ENCODE measurements at places on chromosomes 12 and 14. TPM values are rescaled to one million over a fixed set of nuclear protein-coding genes. Genes with fewer than 3 reads are reported as not detected.

The TCL1B gene
- 0.38 TPM for polyA plus RNA-seq

The TAS2R50 gene
- polyA plus RNA-seq, result not detected

DNA sequence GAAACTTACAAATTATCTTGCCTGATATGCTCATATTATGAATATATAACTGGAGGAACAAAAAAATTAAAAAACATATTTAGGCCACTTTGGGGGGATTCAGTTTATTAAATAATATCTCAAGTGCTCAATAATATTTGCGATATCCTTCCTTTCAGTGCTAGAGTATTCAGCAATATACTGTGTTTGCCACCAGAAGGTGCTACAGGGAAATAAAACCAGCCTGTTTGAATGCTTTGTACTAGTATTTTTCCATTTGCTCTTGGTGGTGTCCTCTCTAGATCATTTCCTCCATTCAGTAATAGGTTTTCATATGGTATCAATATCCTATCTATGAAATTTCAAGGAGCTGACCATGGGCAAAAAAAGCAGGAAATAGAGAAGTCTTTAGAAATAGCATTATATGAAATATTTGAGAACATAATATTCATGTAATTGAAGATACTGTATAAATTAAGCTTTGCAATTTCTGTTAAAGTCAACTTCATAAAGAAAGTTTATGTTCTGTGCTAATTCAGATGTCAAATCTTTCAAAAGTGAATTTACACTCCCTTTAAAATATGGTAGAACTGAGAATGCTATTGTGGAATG, 106.2 kb upstream of the NAV3 start:
- DNase-seq, result no peak

DNA sequence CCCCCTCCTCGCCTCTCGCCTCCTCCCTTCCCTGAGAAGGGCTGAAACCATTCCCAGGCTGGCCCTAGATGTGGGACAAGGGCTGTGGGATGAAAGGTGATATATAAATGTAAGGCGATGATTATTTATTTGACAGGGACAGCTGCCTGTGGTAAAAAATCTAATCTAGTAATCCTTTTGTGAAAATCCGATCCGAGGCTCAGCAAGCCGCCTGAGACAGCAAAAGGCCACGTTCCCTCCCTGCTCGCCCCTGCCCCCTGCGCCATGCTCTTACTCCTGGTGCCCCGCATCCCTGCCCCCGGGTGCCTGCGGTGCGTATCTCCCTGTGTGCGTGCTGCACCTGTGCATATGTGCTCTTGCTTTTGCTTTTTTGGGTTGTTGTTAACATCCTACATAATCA, 65.2 kb downstream of the TSPAN9 start:
- DNase-seq, result no peak

The TSPAN8 gene
- polyA plus RNA-seq, result 44.1 TPM

DNA sequence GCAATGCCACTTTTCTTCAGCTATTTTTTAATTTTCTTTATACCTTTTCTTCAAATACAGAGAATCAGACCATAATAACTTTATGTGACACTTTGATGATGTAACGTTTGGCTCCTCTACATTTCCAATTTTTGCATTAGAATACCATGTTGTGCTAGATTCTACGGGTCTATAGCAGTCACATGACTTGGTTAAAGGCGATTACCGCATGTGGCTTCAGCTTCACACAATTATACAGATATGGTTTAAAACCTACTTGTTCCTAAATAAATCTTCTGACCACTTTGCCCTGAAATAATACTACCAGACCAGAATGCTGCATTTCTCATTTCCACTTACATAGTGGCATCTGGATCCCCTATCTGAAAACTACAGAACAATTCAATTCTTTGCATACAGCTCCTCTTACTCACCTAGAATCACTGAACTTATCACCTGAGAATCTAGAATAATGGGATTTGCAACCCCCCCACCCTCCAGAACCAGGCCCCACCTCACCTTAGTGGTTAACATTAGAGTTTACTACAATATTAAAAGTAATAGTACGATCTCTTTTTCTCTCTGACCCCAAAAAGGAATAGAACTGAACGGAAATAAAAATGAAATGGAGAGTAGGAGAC, 1.3 kb downstream of the MAX start:
- DNase-seq, result no peak

DNA sequence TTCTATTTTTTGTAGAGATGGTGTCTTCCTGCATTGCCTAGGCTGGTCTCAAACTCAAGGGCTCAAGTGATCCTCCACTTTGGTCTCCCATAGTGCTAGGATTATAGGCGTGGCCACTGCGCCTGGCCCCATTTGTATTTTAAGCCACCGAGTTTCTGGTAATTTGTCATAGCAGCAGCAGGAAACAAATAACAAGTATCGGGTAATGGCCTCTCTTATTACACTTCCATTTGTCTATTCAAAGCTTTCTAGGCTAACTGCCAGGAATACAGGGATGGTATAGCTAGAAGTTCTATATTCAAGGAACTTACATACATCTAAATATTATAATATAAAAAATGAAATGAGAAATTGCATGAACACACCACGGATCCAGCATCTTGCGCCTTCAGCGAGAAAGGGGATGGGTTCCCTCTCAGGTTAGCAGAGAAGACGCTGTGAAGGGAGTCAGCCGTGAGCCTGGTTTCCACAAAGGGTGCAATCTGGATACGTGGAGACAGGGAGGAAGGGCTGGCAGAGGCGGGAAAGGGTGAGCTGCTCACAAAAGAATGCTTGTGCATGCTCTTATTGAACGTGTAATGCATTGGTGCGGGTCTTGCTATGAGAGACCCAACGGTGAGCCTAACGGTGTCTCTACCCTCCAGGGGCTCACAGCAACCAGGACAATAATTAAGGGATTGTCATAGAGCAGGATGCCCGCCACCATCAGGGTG, 9.5 kb downstream of the BDKRB1 start:
- DNase-seq, result no peak

DNA sequence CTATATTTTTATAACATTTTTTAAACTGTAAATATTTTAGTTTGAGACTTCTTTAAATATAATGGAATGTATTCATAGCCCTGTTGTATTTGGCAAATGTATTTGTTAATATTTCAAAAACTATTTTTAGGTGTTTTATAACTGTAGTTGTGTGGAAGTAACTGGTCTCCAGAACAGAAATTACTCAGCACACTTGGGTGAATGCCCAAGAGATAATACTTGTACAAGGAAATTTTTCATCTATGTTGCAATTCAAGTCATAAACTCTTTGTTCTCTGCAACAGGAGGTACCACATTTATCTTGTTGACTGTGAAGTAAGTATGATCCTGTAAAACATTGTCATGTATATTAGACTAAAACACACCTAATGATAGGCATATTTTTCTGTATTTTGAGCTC, 72.8 kb downstream of the SLCO1B3 start:
- no peak for DNase-seq

The AMHR2 gene
- polyA plus RNA-seq, result 0.47 TPM

The KRT82 gene
- not detected for polyA plus RNA-seq

DNA sequence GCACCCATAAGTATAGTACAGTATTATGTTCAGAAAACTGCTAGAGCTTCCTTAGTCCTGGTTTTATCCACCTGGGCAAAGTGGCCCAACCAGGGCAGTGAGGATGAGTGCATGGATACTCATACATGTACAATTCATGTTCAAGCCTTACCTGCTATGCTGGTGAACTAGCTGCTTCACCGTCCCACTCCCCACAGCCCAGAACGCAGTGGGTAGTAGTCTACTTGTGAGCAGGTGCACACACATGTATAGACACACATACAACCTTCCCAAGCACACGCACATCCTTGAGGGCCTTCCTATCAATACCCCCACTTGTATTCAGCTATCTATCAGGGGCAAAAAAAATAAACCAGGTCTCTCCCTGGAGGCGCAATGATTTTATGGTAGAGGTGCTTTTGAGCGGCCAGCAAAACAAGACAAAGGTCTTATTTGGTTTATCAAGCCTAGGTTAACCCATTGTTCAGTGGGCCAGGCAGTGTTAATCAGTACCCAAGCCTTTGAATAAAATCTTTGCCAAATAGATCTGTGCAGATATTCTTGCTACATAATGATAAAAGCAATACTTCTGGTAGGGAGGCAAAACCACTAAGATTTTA, 69.8 kb downstream of the ZFP36L1 start:
- no peak for DNase-seq

GRCh38 chr12:40253936-40254335, 29.1 kb downstream of the LRRK2 start:
- DNase-seq, result no peak

DNA sequence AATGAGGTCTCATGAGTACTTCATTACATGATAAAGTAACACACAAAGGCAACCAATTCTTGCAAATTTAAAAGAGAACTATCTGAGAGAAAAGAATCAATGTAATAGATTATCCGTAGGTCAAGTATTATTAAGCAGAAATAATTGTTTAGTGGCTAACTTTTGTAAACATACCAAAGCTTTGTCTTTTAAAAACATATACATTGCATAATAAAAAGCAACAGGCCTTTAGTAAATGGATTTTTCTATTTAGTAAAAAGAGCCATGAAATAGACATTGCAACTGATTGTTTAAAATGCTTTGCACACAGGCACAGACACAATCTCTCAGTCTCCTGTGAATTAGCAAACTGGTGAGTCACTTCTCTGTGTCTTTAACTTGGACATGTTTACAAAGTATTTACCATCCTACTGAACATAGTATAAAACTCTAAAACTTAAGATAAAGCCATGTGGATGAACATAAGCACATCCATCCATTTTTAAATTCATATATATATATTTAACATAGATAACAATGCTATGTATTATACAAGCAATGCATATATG, 518.7 kb upstream of the MGAT4C start:
- no peak for DNase-seq

- no peak for DNase-seq
These were observed 1.3 kb upstream of the GNG2 start for GRCh38 chr14:51859131-51859530.

- DNase-seq, result no peak
These were observed 509.9 kb downstream of the DIO2 start for GRCh38 chr14:79701371-79701770.

GRCh38 chr12:129716825-129717224, 187.0 kb downstream of the TMEM132D start:
- no peak for DNase-seq

The SMIM41 gene
- 0.34 TPM for polyA plus RNA-seq

GRCh38 chr12:50224026-50224692, 57.0 kb upstream of the CERS5 start:
- DNase-seq, result no peak

The TESPA1 gene
- polyA plus RNA-seq, result 0.24 TPM

All from left renal pelvis (tissue), 4 donors.